Stimulated activated CD4-positive, alpha-beta T cell treated with anti-CD3 and anti-CD28 coated beads, Interleukin-12 subunit alpha, Interleukin-12 subunit beta, amount 100 ng/mL, for 24 hours (primary cell): ENCODE measurements at places on chromosomes 6 and 20.

DNA sequence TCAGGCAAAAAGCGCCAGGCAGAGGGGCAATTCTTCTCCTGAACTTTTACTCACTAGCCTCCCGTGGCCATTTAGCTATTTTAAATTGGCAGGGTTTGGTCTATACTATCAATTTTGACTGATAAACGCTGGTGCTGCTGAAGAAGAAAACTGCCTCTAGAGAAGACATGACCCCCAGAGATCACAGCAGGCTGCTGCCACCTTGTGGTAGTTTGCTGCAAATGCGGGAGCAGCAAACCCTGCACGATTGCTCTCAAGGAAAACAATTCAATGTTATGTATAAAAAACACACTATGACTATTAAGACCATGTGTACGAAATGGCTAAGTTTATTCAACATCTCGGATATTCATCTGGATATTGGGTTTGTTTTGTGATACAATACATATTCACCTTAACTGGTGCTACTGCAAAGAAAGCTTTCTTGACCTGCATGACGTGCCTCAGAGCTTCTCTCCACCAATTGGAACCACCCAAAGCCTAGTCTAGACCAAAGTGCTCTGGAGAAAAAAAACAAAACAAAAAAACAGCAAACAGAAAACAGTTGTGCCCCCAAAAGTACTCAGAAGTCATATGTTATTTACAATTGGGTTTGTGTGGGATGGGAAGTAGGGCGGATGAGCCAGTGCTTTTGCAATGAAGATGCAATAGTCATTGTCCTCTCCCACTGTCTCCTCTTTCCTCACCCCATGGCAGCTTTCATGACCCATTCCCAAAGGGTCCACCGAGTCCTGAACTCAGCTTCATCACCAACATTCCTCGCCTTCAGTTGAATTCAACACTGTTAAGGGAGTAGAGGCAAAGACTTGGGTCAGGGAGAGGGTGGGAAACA lies 19.6 kb upstream of the IL17F start:
- DNase-seq: peak; percentile 43

DNA sequence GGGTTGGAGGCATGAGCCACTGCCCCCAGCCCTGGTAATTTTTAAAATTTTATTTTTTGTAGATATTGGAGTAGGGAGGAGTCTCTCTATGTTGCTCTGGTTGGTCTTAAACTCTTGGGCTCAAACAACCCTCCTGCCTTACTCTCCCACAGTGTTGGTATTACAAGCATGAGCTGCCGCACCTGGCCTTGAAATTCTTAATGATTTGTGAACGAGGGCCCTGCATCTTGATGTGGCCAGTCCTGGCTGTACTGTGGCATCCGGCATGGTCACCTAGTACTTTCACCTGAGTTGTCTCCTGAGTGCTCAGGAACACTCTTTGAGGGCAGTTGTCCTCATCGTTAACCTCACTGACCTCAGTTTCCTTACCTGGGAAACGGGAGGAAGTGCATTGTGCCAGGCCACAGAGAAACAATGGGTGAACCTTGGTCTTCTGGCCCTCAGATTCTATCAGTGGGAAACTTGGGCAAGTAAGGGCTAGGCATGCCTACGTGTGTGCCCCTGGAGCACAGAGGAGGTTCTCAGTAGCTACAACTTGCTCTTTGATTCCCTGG lies 19.5 kb downstream of the CEBPB start:
- no peak for DNase-seq

DNA sequence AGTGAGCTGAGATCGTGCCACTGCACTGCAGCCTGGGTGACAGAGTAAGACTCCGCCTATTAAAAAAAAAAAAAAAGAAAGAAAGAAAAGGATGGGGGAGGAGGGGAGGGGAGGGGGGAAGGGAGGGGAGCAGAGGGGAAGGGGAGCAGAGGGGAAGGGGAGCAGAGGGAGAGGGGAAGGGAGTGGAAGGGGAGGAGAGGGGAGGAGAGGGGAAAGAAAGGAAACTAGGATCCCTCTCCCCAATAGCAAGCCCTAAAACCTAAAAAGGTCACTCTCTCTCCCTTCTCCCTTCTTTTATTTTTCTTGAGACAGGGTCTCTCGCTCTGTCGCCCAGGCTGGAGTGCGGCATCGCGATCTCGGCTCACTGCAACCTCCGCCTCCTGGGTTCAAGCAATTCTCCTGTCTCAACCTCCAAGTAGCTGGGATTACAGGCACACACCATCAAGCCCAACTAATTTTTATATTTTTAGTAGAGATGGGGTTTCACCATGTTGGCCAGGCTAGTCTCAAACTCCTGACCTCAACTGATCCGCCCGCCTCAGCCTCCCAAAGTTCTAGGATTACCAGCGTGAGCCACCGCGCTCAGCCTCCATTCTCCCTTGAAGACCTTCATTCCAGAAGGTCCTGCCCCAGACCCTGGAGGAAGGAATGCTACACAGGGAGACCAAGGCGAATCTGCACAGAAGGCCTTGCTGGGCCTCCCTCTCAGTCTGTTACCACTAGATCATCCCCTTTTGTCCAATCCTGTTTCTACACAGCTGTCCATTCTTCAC lies 45.8 kb upstream of the PIM1 start:
- no peak for DNase-seq

DNA sequence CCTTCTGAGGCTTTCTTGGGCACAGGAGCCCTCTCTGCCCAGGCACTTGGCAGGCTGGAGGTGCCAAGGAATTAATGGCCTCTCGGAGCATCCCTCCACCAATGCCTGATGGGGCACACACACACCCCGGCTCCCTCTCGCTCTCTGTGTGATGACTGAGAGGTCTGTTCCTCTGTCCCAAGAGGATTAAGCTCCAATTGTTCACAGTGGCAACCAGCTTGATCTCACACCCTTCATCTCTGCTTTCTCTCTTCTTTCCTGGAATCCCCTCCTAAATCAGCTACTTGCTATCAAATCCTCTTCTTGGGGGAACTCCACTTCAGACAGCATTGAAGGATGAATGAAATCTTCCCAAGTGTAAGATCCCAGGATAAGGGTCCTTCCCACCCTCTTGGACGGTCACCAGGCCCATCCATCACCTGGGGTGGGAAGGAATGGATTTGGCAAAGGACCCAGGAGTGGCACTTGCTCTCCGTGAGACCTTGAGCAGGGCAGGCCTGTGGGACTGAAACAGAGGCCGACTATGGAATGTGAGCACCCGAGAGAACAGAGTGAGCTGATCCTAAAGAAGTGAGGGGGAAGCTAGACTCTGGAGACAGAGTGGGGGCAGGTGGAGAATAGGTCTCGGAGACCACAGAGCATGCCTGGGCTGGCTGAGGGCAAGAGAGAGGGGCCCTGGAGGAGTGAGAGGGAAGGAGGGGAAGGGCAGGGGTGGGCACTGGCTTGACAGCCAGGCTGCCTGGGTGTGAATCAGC lies 93.6 kb downstream of the GRM4 start:
- no peak for DNase-seq

GRCh38 chr6:42533794-42534193 lies 30.0 kb upstream of the UBR2 start:
- no peak for DNase-seq

DNA sequence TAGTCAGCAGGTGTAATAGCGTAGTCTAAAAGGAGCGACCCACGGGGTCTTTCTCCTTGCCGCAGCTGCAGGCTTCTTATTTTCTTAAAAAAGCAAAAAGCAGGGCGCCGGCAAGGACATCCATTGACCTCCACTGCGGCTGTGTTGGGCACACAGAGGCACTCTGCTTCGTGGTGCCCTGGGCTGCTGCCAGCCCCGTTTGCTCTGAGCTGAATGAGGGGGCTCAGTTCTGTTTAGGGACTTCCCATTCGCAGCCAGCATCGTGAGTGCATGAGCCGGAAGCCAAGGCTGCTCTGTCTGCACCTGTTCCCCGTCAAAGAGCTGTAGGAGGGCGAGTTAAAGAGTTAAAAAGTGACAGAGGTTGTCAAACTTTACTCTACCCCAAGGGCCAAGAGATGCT lies 1.7 kb upstream of the SLC22A2 start:
- DNase-seq: no peak

- no peak for DNase-seq
Measured at GRCh38 chr20:62653373-62653772, 11.1 kb downstream of the SLCO4A1 start.
